ENCODE measurements at places on chromosomes 7 and 10. TPM values are rescaled to one million over a fixed set of nuclear protein-coding genes. Genes with fewer than 3 reads are reported as not detected.

DNA sequence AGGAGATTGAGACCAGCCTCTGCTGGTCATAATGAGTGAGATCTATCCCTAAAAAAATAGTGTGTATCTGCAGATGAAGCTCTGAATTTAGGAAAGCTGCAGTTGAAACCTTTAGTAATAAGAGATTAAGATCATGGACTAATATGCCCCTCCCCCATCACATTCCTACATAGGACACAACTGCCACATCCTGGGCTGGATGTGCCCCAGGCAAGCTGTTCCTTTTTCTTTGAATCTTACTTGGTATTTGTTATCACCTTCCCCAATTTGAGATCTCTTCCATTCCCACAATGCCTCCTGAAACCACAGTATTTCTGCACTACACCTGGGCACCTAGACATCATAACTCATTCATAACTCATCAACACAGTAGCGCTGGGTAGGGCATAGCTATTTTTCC lies 74.1 kb downstream of the DOCK1 start:
- no peak for DNase-seq

DNA sequence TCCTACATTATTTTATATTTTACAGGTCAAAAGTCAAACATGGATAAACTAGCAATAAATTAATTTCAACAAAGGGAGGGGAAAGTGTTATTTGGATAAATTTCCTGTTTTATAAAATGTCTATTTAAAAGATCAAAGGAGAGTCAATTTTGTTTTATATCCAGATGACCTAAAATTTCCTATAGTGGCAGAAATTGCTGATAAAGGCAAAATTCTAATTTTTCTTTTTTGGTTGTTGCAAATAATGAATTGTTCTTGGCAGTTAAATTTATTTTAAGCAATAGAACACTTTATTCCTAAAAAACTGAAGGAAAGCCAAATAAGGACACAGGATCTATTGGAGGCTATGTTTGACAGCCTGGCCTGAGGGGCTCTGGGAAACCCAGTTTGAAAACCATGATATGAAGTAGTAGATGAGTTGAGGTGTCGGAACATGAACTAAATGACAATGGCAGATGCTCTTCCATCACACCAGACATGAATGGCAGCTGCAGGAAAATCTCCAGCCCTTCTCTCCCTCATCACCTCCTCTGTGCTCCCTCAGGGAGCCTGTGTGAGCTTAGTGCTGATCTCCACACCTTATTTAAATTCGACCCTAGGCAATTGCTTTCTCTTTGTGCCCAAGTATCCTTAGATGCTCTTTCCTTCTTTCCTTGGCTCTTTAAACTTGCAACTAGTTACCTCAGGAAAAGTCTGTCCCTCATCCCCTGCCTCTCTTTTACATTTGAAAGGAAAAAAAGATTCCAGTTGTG lies 395.0 kb downstream of the THSD7A start:
- DNase-seq: no peak

GRCh38 chr10:71399946-71400345 lies 3.2 kb downstream of the CDH23 start:
- no peak for DNase-seq

KCNMA1 gene
- not detected for total RNA-seq

CPA4 gene
- total RNA-seq: not detected

PLAC9 gene
- total RNA-seq: not detected

ZSCAN21 gene
- 6.4 TPM for total RNA-seq

LBX1 gene
- not detected for total RNA-seq

NANOS1 gene
- 0.52 TPM for total RNA-seq

FAM25A gene
- total RNA-seq: not detected

All from activated naive CD4-positive, alpha-beta T cell treated with anti-CD3 and anti-CD28 coated beads for 36 hours (primary cell).